ENCODE measurements at places on chromosomes 7 and 10.

DNA sequence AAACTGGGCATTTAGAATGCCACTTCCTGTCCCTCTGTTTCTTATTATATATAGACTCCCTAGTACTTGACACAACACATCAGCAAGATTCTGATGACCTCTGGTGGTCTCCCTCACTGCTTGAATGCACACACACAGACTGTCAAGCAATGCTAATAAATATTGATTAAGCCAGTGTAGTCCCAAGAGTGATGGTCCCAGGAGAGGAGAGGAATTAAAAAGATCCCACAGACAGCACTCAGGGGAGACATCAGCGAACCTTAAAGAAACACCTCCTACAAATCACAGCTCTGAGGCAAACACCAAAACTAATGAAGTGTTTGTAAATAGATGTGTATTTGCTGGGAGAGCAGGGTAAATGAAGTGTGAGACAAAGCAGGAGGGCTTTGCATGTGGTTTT is 1291.2 kb downstream of the XPNPEP1 start:
- DNase-seq, result no peak

DNA sequence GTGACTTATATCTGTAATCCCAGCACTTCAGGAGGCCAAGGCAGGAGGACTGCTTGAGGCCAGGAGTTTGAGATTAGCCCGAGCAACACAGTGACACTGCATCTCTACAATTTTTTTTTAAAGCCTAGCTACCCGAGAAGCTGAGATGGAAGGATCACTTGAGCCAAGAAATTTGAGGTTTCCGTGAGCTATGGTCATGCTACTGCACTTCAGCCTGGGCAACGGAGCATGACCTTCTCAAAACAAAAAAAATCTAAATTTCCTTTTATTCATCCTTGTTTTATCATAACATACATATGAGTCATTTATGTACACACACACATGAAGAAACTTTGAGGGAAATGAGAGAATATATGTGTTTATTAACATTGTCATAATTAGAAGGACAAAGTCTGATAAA is 277.5 kb upstream of the MAGI2 start:
- DNase-seq, result no peak

GRCh38 chr7:120079704-120080103 is 193.3 kb upstream of the KCND2 start:
- no peak for DNase-seq

GRCh38 chr7:48634116-48634632 is 290.2 kb upstream of the CDC14C start:
- no peak for DNase-seq

DNA sequence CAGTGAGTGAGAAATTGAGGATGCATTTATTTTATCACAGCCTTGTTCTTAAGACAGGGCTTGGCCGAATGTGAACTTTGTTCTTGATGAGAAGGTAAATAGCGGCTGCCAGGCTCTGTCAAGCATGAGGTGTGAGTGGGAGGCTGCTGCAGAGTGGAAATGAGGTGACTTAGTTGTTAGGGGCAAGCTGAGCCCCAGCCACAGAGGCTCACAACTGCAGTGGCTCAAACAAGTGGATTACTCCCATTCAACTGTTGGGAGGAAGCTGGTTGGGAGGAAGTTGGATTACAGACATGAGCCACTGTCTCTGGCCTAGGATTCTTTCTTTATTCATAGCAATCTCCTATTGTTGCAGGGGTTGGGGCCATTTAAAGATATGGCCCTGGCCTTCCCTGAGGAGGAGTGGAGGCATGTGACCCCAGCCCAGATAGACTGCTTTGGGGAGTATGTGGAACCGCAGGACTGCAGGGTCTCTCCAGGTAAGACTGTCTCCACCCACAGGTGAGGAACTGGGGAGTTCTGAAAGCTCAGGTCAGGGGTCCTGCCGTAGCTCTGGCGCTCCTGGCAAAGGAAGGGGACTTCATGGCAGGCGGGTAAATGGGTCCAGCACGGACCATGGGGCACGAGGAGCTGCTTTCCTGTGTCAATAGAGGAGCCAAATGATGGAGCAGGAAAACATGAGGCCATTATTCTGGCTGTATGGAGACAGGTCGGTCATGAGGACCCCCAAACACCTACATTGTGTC is 7.1 kb downstream of the ZSCAN25 start:
- no peak for DNase-seq

GRCh38 chr10:132850896-132851295 is 64.9 kb upstream of the NKX6-2 start:
- DNase-seq, result no peak
